ENCODE measurements at places on chromosomes 6 and 20.

- DNase-seq, result no peak
Observed at GRCh38 chr6:129448965-129449364, 261.0 kb downstream of the ARHGAP18 start.

DNA sequence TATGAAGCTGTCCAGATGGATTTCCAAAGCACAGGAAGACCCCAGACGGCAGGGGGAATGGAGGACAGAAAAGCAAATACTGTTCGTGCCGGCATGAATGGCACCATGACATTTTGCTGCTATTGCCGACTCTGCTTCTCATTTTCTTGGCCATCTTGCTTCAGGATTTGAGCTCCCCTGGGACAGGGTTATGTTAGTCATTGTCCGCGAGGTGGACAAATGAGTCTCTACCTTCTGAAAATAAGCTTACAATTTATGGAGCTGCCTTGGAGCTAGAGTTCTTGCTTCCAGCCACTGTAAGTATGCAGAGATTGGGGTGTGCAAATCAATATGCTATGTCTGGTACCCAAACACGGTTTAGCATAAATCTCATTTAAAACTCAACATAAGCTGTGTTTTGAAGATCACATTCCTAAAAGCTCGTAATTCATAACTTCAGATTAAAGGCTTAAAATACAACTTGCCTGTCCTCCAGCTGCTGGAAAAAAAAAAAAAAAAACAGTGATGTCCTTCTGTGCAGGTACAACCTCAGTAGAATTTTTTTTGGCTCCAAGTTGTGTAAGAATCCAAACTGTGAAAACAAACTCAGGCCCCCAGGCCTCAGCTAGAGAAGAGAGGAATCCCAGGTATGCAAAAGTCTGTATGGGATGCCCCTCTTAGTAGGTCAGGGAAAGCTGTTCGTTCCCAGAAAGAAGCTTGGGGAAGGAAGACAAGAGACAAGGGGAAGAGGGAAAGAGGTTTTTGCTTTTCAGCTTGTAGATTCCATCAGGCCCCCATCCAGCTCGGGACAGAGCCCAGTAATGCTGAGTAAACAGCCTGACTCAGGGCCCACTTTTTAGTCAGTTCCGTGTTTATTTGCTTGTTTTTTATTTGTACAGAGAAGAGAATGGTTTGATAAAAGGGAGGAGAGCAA lies 184.2 kb upstream of the FOXA2 start:
- DNase-seq, result no peak

DNA sequence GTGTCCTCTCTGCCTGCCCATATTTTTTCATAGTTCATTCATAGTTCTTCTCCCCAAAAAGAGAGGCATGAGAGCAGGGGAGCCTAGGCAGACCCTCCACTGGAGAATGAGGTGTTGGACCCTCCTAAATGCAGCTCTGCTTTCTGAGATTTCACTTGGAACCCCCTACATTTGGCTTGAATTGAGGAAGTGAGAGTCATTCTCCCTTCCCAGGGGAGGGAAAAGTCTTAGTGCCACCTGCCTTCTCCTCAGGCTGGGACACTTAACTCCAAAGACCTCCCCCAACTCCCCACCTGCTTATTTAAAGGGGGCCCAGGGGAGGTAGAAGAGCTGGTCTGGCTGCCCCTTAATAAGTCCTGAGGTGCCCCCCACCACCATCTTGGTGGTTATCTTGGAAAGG lies 78.2 kb downstream of the CHMP4B start:
- no peak for DNase-seq

DNA sequence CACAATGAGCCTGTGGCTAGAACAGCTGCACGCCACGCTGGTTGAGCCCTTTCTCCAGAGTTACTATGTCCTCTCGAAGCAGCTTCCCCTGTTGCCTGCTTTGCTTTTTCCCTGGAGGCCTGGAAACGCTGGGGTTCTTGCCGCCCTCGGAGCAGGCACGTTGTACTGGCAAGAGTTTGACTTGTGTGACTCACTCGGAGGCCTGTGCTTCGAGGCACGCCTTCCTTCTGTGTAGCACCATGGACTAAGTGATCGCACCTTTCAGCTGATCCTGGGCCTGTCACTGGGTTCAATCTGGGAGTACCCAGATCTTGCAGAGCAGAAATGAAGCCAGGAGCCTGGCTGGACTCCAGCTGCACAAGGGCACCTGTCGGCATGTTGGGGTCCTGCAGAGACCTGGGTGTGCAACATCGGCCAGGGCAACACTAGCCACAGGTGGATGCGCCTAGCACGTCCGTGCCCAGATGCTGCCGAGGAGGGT lies 5.2 kb downstream of the INSM1 start:
- no peak for DNase-seq

- DNase-seq, result no peak
Observed at GRCh38 chr6:95679981-95680380, 102.6 kb downstream of the MANEA start.

DNA sequence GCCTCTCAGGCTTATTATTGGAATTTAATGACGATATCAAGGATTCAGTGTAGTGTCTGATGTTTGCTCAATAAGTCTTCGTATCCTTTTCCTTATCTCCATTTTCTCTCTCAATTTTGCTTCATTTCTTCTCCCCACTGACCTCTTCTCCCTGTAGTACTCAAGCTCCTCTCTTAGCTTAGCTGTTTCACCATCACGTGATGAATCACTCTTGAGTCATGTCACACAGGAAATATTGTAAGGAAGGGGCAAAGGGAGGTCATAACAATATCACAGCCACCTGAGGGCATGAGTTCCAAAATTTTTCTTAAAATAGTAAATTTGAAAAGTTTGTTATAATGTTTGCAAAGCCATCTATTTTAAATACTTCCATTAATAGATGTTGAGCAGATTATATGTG lies 392.2 kb upstream of the MARCKS start:
- no peak for DNase-seq

- DNase-seq, result no peak
Observed at GRCh38 chr6:165883851-165884640, 221.0 kb upstream of the PDE10A start.

DNA sequence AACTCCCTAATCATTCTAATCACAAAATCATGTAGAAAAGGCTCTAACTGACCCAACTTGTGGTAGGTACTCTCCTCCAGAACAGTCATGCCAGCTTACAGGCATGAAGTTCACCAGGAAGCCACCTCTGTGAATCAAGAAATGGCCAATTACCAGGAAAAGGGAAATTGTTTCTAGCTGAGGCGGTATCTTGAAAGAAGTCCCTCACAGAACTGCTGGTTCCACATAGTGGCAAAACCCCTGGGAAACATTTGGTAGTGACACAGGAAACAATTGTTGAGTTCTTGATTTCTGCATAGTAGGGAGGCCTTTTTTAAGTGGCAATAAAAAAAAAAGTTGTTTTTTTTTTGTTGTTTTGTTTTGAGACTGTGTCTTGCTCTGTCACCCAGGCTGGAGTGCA lies 3.4 kb upstream of the ZHX3 start:
- no peak for DNase-seq

- DNase-seq, result no peak
Observed at GRCh38 chr6:13397359-13398068, 69.2 kb upstream of the TBC1D7 start.

GRCh38 chr6:7367408-7367807 lies 22.1 kb downstream of the CAGE1 start:
- no peak for DNase-seq

GRCh38 chr6:79762370-79762769 lies 131.2 kb downstream of the SH3BGRL2 start:
- no peak for DNase-seq

GRCh38 chr20:61900011-61900944 lies 165.4 kb downstream of the TAF4 start:
- DNase-seq, result no peak

DNA sequence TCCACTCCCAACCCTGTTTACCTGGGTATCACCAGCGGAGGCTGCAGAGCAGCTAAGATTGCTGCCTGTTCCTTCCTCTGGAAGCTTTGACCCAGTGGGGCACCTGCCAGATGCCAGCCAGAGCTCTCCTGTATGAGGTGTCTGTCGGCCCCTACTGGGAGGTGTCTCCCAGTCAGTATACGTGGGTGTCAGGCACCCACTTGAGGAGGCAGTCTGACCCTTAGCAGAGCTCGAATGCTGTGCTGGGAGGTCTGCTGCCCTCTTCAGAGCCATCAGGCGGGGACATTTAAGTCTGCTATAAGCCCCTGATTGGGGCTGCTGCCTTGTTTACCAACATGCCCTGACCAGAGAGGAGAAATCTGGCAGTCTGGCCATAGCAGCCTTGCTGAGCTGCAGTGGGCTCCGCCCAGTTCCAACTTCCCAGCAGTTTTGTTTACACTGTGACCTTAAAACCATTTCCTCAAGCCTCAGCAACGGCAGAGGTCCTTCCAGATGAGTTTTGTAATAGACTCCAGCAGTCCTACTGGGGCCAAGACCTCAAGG lies 2.8 kb downstream of the RAET1E start:
- no peak for DNase-seq

- DNase-seq, result no peak
Observed at GRCh38 chr6:4397307-4397706, 261.9 kb upstream of the ECI2 start.

DNA sequence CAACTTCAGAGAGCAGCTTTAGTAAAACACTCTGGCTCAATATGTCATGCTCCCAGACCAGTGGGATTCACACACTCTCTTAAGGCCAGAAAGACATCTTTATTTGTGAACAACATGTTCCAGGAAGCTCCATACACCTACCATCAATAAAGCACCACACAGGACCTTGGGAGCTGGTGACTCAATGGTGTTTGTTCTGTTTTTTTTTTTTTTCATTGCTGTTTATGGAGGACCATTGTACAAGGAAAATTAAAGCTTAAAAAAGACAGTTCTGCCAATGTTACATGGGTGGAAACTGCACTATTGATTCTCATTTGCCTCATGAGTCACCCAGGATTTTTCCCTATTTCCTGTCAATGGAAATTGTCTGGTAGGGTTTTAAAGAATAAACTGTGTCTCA lies 36.3 kb upstream of the TENT5A start:
- DNase-seq, result no peak

GRCh38 chr6:161150566-161150965 lies 123.3 kb downstream of the AGPAT4 start:
- DNase-seq, result no peak

DNA sequence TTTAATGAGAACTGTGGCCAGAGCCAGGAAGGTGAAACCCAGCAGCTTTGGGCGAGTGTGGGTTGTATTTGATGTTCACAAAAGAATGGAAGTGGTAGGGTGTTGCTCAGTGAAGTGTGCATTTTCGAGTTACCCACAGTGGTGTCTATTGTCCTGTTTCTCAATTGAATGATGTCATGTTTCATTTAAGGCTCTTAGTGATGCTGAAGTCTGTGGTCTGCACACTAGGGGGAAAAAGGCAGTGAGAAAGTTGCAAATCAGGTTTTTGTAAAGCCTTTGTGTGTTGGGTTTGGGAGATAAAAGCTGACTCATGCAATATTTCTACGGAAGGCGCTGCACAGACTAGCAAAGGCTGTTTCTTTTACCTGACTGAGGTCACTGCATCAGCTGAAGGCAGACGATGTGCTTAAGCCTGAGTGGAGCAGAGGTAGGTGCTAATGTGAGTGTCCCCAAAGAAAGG lies 121.1 kb downstream of the PLEKHG1 start:
- DNase-seq, result no peak

DNA sequence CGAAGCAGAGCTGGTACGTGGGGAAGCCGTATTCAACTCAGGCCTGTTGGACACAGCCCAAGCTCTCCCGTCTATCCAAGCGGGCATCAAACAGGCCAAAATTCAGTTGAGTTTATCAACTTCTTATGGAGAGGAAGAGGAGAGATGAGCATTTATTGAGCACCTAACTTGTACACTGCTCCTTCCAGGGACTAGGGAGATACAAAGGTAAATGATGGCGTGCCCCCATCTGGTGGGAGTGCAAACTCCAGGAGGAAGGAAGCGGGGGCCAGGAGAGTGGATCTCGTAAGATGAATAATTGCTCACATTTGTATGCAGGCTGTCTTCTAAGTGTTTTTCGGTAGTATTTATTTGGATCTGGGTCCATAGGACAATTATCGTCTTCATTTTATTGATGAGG lies 146.6 kb downstream of the SOBP start:
- DNase-seq, result no peak

DNA sequence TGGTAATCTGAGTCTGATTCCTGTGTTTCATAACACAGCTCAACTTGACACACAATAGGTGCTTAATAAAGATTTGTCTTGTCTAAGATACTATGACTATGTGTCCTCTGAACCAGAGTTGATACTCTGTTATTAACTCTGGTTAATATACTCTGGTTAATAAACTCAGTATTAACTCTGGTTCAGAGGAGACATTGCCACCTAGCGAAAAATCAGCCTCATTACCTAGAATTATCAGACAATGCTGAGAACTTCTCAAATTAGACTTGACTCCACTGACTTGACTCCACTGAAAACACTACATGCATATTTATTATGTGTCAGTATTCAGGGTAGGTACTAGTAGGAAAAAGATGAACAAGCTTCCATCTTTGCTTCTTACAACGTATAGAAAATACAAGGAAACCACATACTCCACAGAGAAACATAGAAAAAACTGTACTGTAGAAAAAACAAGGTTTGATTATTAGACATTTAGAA lies 73.9 kb downstream of the AHI1 start:
- no peak for DNase-seq

GRCh38 chr6:83708970-83709747 lies at the start of gene SNAP91:
SNAP91 (minus strand) TSS chr6:83709101; CDS start chr6:83707927, 1,174 bp downstream.
- DNase-seq, result no peak

GRCh38 chr20:36663031-36663430 lies 17.0 kb upstream of the SLA2 start:
- DNase-seq, result no peak

- DNase-seq, result no peak
Observed at GRCh38 chr6:139863964-139864363, 489.5 kb upstream of the CITED2 start.

- no peak for DNase-seq
Observed at GRCh38 chr6:5422321-5422915, 161.1 kb downstream of the FARS2 start.

GRCh38 chr6:137647762-137648447 lies 153.7 kb upstream of the OLIG3 start:
- DNase-seq, result no peak

Data from activated T-cell treated with anti-CD3 and anti-CD28 coated beads for 24 hours (primary cell).